ENCODE measurements at places on chromosomes 1 and 21.
A peak's percentile ranks its signal among the peaks of the same experiment; 100 is the strongest.

DNA sequence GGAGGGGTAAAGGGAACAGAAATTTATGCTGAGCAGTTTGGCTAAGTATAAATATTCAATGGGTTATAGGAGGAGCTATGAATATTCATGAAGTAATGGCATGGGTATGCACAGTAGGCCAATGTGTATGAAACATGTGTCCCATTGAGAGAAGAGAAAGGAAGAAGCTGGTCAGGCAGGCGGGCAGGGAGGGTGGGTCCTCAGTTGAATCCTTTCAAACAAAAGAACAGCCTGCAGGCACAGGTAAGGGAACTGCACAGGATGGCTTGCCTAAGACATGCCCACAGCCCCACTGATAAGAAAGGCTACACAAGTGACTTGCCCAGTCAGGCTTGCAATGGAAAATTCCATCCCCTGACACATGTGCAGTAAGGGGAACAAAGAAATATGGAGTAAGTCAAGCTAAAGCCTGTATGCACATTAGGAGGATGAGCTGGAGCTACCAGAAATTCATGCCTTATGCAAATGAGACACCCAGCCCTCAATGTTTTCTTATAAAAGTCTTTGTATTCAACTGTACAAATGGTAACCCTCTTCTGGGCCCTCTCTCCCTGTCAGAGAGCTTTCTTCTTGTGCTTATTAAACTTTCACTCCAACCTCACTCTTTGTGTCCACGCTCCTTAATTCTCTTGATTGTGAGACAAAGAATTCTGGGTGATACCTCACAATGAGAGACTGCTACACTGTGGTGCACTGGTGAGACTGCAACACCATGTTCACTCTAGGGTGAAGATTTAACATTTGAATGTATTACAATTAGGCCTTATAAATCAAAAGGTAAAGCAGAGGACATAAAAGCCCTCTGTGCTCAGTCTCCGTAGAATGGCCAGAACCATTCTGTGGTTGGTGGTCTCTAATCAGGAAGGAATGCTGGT, 96.5 kb downstream of the ATP1B1 start:
- no peak for DNase-seq

- no peak for DNase-seq
Observed at GRCh38 chr1:78101514-78101913, 55.7 kb downstream of the GIPC2 start.

DNA sequence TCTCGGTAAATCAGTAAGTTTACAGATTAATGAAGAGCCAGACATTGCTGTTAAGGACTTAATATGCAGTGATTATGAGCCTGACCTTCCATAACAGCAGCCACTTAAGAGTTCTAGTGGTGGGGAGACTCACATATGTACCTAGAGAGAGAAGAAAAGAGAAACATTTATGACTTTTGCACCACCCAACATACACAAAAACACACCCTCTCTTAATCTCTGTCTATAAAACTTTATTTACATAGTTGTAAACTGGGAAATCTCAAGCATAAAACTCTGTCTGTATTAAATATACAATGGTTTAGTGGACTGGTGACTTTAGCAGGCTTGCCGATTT, 347.4 kb upstream of the ADGRL2 start:
- DNase-seq = no peak

DNA sequence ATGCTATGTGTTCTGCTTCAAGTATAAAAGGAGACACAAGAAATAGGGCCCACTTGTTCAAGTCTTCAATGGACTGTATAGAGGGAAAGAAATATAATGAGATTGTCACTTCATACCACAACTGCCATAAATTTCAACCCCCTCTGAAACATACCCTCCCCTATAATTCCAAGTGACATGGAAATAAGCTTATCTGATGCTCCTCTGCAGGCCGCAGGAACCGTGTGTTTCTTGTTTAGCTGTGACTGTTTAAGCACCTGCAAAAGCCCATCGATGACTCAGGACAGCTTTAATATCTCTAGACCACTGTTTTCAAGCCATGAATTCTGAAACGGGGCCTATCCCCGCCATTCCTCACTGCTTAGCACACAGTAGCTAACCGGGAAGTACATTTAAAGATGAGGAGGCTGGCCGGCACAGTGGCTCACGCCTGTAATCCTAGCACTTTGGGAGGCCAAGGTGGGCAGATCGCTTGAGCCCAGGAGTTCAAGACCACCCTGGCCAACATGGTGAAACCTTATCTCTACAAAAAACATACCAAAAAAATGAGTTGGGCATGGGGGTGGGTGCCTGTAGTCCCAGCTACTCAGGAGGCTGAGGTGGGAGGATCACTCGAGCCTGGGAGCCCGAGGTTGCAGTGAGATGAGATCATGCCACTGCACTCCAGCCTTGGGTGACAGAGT, 4.2 kb downstream of the HLCS start:
- no peak for DNase-seq

- DNase-seq = no peak
Observed at GRCh38 chr21:31623664-31624063, 35.8 kb upstream of the SOD1 start.

- no peak for DNase-seq
Observed at GRCh38 chr1:86247597-86248279, 91.2 kb upstream of the COL24A1 start.

DNA sequence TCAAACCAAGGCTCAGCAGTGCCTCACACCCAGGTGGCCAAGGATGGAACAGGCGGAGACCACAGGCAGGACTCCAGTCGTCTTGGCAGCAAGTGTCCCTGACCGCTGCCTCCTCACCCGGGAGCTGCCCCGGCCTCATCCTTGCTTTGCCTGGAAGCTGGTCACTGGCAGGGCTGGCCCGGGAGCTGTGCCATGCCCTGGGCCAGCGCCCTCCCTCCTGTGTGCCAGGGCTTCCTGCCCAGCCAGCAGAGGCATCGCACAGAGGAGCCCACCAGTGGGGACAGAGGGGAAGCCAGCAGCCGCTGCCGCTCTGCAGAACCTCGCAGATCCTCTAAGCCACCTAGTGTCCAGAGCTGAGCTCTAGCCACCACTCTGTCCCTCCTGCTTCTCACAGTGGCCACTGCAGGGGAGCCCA, 7.8 kb downstream of the CASZ1 start:
- peak; percentile 76 for DNase-seq

DNA sequence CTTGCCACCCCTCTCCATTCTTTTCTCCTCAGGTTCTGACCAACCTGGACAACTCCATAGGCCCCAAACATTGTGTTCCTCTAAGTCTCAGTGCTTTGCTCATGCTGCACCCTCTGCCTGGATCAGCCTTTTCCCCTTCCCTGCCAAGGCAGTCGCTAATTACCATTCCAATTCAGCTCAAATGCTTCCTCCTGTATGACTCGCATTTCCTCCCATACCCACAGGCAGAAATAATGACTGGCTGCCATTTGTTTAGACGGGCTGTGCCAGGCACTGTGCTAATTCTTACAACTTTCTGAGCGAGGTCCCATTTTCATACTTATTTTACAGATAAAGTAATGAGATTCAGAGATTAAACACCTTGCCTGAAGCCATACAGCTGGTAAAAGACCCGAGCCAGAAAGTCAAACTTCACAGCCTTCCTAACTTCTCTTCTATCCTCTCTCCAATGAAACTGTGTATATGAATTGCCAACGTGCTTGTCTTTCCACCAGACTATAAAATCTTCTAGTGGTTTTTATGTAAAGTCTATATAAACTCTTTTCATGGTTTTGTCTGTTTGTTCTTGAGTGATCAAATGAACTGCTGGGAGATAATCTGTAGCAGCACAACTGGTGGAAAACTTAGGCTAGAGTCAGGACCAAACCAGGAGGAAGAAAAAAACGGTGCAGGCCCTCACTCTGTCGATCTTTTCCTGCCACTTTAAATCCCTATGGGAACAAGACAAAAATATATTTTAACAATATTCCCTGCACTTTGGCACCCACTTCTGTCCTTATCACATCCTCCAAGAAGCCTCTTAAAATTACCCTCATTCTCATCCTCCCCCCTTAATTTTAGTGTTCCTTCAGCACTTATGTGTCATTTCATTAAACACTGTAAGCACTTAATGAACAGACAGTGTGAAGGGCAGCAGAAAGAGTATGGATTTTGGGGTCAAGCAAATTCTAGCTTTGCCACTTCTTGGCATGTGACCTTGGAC, 33.7 kb downstream of the RAB3B start:
- DNase-seq = no peak

- peak; percentile 68 for DNase-seq
Observed at GRCh38 chr1:214003233-214003632, 15.5 kb downstream of the PROX1 start.

- DNase-seq = no peak
Observed at GRCh38 chr1:162876751-162877150, 15.8 kb upstream of the CCDC190 start.

DNA sequence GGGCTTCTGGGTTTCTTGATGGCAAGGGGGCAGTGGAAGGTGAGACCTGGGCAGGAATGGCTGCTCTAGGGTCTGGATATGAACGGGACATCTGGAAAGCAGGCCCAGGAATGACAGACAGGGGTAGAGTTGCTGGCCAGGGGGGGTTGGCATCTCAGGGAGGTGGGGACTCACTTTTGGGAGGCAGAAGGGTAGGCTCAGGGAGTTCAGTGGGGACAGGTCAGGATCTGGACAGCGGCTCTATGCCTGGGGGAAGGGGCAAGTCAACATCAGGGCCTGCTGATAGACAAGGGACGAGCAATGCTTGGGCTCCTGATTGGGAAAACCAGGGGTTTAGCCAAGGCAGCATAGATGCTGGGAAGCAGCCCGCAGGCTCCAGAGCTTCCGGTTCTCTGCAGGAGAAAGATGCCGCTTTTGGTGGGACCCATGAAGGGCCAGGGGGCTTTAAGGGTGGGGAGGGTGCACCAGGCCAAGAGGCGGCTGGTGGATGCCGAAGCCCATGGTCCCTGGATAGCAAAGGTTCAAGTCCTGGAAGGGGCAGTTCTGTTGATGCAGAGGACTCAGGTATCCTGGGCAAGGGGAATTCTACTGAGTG, 21.9 kb downstream of the IGFN1 start:
- DNase-seq = no peak

- no peak for DNase-seq
Observed at GRCh38 chr1:28750330-28750729, 13.6 kb downstream of the YTHDF2 start.

GRCh38 chr1:61392409-61393242, 310.3 kb downstream of the NFIA start:
- DNase-seq = no peak

GRCh38 chr1:219965285-219966070, 37.1 kb upstream of the SLC30A10 start:
- DNase-seq = no peak

- DNase-seq = no peak
Observed at GRCh38 chr1:31828341-31828740, 12.5 kb upstream of the SPOCD1 start.

- DNase-seq = no peak
Observed at GRCh38 chr1:193264313-193265065, 78.1 kb upstream of the B3GALT2 start.

- no peak for DNase-seq
Observed at GRCh38 chr1:42841010-42841409, 5.4 kb upstream of the ZNF691 start.

- no peak for DNase-seq
Observed at GRCh38 chr21:16241016-16241415, 511.2 kb downstream of the USP25 start.

DNA sequence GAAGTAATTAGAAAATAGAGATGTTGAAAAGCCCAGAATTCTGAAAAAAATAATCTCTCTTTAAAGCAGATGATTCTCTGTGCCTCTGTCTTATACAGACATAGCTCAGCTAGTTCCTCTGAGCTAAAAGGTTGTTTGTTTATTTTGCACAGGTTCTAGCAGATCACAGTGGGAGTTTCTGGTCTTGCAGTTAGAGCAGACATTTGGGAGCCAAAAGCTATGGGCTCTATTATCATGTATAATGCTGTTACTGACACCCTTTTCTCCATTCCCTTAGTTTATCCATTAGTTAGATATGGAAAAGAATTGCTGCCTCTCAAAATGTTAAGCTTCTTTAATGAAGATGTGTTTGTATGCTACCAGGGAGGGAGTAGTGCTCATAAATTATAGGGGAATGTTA, 20.5 kb upstream of the CD55 start:
- no peak for DNase-seq

GRCh38 chr1:42258218-42258617, 76.8 kb downstream of the FOXJ3 start:
- DNase-seq = no peak

- DNase-seq = no peak
Observed at GRCh38 chr1:3651930-3652547, at the start of gene TP73. Gene TP73, plus strand, starts transcription at chr1:3652516. Its CDS starts 29,850 bp downstream, at chr1:3682366.

- DNase-seq = no peak
Observed at GRCh38 chr1:147773215-147773715, 12.9 kb upstream of the GJA5 start.

GRCh38 chr1:3702528-3702927, 49.7 kb upstream of the CCDC27 start:
- DNase-seq = no peak

GRCh38 chr1:12618965-12619791, 1.2 kb upstream of the DHRS3 start:
- DNase-seq = peak; percentile 41

GRCh38 chr1:155003227-155003765, 694 bp downstream of the ZBTB7B start:
- DNase-seq = peak; percentile 25

DNA sequence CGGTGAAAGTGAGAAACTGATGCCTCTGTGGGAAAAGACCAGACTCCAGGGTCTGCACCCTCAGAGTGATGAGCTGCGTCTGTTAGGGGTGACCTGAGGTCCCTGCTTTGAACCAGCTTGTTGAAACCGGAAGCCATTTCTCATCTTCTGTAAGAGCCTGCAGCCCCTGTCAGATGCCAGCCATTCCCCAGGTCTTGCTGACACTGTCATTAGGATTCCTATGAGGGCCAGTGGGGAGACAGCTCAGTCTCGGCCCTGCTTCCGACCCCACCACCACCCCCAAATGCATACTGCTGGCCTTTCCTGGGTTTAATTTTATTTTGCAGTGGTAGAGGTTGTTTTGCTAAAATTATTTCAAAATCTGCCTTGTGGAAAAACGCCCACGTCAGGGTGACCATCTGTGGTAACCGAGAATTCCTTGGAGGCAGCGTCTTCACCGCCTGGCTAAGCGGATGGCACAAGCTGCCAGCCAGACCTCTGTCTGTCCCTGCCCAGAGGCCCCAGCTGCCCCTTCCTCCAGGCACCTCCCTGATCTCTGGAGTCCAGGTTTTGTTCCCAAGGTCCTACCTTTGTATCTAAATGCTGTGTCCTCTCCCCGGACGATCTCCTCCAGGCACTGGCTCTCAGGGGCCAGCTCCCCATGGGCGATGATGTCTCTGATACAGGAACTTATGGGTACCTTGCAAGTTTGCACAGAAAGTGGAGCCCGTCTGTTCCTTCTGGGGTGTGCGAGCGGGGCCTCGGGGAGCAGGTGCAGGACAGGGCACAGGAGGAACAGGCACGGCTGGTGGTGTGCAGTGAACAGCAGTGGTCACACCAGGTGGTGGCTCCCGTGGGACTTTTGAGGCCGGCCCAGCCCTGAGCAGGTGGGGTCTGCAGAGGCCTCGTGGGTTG, 49.9 kb downstream of the PRKCZ start:
- no peak for DNase-seq

Data from NCI-H1092 (cell line).